ENCODE measurements at places on chromosomes 13 and 19.

- peak; percentile 14 for DNase-seq
- no peak overlapping the region for H3K27ac ChIP-seq
- no peaks in the 10 kb centered on the region for H3K36me3 ChIP-seq
- H3K4me3 ChIP-seq = no peak overlapping the region
- no peaks in the 10 kb centered on the region for H3K27me3 ChIP-seq
- H3K4me1 ChIP-seq = peaks cover 2% of the 10 kb centered on the region
These were observed 350.9 kb downstream of the SUCLA2 start for GRCh38 chr13:47650209-47650608.

DNA sequence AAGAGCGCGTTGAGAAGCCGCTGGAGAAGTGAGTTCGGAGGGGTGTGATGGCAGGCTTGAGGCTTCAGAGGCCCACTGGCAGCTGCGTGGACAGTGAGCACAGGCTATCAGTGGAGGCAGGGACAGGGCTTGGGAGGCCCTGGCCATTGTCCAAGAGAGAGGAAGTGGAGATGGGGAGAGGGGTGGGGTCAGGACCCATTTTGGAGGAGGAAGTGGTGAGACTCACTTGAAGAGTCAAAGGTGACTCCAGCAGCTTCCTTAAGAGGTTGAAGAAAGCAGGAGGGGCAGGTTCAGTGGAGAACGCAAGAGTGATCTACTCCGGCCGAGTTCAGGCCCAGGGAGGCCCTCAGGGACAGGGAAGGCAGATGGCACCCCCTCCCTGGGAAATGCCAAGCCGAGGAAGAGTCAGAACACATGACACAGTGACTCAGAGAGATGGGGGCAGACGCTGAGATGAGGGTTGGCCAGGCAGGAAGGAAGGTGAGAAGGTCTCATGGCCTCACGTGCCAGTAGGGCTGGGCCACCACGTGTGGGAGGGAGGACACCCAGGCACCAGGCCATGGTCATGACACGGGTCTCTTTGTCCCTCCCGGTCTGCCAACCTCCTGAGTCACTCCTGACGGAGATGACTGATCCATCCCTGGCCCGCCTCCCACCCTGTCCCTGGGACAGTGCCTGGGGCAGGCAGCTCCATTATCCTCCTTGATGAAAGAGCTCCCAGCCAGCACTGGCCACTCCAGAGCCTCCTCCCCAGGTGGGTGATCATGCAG is 10.1 kb upstream of the CD22 start:
- H3K27ac ChIP-seq = no peak overlapping the region
- no peak overlapping the region for H3K4me3 ChIP-seq
- H3K36me3 ChIP-seq = no peaks in the 10 kb centered on the region
- DNase-seq = peak; percentile 72

GRCh38 chr19:4748589-4748988 is 24.9 kb upstream of the DPP9 start:
- no peaks in the 10 kb centered on the region for H3K36me3 ChIP-seq
- peaks cover 15% of the 10 kb centered on the region for H3K27me3 ChIP-seq
- no peak overlapping the region for H3K4me3 ChIP-seq
- H3K27ac ChIP-seq = no peak overlapping the region
- peaks cover 2% of the 10 kb centered on the region for H3K4me1 ChIP-seq

DNA sequence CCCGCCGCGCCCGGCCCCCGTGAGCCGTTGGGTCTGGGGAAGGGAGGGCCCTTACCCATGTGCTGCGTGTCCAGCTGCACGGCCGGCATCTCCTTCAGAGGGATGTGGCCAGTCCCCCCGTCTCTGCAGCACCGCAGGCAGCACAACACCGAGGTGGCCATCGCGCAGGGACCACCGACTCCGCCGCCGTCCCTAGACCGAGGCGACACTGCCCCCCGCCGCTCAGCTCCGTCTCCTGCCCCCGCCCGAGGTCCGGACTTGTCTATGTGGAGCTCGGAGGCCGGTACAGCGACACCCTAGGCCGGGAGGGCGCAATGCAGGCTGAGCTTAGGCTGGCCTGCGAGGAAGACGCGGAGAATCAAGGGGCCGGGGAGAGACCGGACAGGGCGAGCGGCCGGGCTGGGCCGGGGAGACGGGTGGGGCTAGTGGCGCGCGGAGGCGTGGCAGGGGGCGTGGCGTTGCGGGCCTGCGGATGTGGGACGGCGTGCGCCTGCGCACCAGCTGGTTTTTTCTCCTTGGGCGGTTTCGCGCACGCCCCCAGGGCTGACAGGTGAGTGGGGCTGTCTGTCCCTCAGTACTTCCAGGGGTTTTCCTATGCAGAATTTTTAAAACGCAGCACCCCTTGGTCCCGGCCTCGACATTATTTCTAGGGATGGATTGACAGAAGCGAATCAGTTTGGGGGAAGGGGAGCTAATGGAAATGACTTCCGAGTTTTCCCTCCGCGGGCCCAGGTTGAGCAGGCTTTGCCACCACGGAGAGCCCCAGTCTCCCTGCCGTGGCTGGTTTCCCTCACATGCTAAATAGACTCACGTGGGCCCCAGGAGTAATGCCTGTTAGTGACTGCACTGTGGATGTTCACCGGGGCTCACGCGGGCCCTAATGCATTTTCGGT is at the start of gene SPRYD7:
TSS of gene SPRYD7 (minus strand) at position 266 of the 893 bp plus-strand sequence. CDS start at position 161, 105 bp downstream.
- peaks cover 6% of the 10 kb centered on the region for H3K36me3 ChIP-seq
- peak; percentile 98 for DNase-seq
- H3K4me3 ChIP-seq = peak within 1 kb of the TSS; percentile 98
- no peaks in the 10 kb centered on the region for H3K27me3 ChIP-seq
- H3K27ac ChIP-seq = peak within 1 kb of the TSS; percentile 53

DNA sequence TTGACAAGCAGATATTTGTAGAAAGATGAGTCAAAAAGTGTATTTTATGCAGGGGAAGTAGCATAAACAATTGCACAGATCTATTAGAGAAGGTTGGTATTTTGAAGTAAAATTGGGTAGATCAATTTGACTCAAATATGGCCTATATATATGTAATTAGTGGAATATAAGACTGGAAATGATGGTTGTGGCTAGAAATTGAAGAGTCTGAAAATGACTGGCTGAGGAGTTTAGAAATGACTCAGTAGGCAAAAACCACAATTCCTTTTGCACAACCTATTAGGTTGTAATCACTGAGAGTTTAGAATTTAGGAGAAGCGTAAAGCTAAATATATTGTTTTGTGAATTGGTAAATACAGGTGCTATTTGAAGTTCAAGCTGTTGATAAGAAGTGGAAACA is 622.6 kb upstream of the PCDH20 start:
- no peak overlapping the region for H3K27ac ChIP-seq
- no peak for DNase-seq
- no peaks in the 10 kb centered on the region for H3K36me3 ChIP-seq
- no peaks in the 10 kb centered on the region for H3K4me1 ChIP-seq

GRCh38 chr19:33500991-33501390 is 20.6 kb downstream of the PEPD start:
- H3K27ac ChIP-seq = no peak overlapping the region
- peaks cover 59% of the 10 kb centered on the region for H3K36me3 ChIP-seq
- no peaks in the 10 kb centered on the region for H3K4me1 ChIP-seq
- DNase-seq = no peak
- no peaks in the 10 kb centered on the region for H3K27me3 ChIP-seq

- no peak overlapping the region for H3K4me3 ChIP-seq
- no peak for DNase-seq
- no peak overlapping the region for H3K27ac ChIP-seq
- peaks cover 19% of the 10 kb centered on the region for H3K27me3 ChIP-seq
- H3K36me3 ChIP-seq = no peaks in the 10 kb centered on the region
These were observed 225.2 kb upstream of the TSHZ3 start for GRCh38 chr19:31574251-31574973.

- peaks cover 94% of the 10 kb centered on the region for H3K36me3 ChIP-seq
- no peaks in the 10 kb centered on the region for H3K4me1 ChIP-seq
- no peak overlapping the region for H3K4me3 ChIP-seq
- no peak overlapping the region for H3K27ac ChIP-seq
- H3K27me3 ChIP-seq = no peaks in the 10 kb centered on the region
These were observed 20.1 kb downstream of the SGTA start for GRCh38 chr19:2762783-2763496.

DNA sequence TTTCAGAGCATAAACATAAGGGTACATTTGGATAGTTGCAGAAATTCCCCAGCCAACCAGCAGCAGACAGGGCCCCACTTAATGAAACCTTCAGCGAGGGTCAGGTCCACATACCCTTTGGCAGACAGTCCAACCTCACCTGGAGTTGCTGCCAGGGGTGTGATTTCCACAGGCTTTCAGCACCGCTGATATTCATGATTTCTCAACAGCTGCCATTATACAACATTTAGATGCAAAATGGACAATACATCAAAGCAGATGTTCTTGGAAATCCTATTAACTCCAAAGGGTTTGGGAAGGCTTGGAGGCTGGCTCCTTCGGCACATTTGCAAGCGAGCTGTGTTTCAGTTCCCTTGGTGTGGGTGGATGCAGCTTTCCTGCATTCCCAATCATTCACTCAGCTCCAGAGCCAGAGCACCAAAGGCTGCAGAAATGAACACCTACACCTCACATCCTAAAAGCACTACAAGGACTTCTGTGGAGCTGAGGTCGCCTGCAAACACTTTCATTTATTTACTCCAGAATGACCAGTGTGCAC is 147.2 kb upstream of the VSTM2B start:
- no peak for DNase-seq
- H3K27ac ChIP-seq = no peak overlapping the region
- H3K36me3 ChIP-seq = no peaks in the 10 kb centered on the region
- no peaks in the 10 kb centered on the region for H3K4me1 ChIP-seq
- peaks cover 1% of the 10 kb centered on the region for H3K27me3 ChIP-seq

DNA sequence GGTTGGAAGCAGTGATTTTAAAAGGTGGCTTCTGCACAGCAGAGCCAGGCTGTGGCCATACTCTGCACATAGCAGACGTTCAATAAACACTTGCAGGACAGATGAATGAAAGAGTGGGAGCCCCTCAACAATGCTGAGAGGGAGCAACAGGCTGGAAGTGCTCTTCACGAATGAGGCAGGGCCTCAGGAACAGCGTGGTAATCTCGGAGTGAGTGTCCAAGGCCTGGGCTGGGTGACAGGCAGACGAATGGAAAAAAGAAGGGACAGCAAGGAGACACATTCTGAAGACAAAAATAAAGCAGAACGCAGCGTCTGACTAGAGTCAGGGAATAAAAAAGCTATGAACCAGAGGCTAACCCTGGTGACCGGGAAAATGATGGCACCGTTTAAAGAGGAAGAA is 11.1 kb downstream of the GJA3 start:
- no peak for DNase-seq
- no peaks in the 10 kb centered on the region for H3K36me3 ChIP-seq
- H3K27ac ChIP-seq = no peak overlapping the region
- H3K4me1 ChIP-seq = no peaks in the 10 kb centered on the region
- peaks cover 90% of the 10 kb centered on the region for H3K27me3 ChIP-seq

GRCh38 chr13:97430296-97430695 is 3.7 kb upstream of the RAP2A start:
- H3K4me3 ChIP-seq = no peak overlapping the region
- H3K36me3 ChIP-seq = no peaks in the 10 kb centered on the region
- H3K4me1 ChIP-seq = no peaks in the 10 kb centered on the region
- H3K27me3 ChIP-seq = no peaks in the 10 kb centered on the region
- H3K27ac ChIP-seq = no peak overlapping the region
- no peak for DNase-seq

DNA sequence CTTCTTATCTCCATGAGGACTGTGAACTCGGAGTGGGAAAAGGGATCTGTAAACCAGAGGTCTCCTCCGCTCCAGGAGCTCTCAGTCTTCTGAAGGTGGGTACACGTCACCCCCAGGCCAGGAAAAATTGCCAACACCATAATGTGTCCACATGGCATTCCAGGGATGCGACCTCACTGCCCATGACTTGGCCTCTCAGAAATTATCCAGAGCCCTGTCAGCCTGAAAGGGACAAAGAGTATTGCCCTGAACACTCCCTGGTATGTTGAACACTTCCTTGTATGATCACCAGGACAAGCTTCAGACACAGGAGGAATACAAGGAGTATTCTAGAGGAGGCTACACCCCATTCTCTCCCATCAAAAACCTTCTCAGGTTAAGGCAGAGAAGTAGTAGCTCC is 81.0 kb upstream of the SLC7A1 start:
- no peak overlapping the region for H3K4me3 ChIP-seq
- no peaks in the 10 kb centered on the region for H3K36me3 ChIP-seq
- peaks cover 6% of the 10 kb centered on the region for H3K4me1 ChIP-seq
- H3K27me3 ChIP-seq = no peaks in the 10 kb centered on the region

GRCh38 chr13:114035583-114036531 is 62.0 kb upstream of the C13orf46 start:
- peak overlapping the region; percentile 55 for H3K27ac ChIP-seq
- DNase-seq = no peak
- H3K4me3 ChIP-seq = no peak overlapping the region
- H3K4me1 ChIP-seq = peaks cover 70% of the 10 kb centered on the region

DNA sequence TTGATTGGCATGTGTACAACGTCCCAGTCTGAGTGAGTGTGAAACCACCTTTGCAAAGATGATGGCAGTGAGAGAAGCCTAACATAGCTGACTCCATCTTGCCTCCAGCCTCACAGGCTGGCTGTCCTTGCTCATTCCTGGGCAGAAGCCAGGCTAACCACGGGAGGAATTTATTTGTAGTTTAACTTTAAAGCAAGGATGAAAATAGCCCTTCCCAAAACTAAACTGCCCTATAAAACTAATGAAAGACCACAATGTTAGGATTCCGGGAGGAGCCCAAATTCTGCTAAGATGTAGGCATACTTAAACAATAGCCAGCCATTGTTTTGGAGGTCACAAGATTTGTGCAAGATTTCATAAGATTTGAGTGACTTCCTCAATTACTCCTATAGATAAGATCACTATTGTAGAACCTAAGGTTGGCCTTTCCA is 96.6 kb upstream of the LSM14A start:
- H3K36me3 ChIP-seq = no peaks in the 10 kb centered on the region
- DNase-seq = no peak
- H3K27ac ChIP-seq = no peak overlapping the region

DNA sequence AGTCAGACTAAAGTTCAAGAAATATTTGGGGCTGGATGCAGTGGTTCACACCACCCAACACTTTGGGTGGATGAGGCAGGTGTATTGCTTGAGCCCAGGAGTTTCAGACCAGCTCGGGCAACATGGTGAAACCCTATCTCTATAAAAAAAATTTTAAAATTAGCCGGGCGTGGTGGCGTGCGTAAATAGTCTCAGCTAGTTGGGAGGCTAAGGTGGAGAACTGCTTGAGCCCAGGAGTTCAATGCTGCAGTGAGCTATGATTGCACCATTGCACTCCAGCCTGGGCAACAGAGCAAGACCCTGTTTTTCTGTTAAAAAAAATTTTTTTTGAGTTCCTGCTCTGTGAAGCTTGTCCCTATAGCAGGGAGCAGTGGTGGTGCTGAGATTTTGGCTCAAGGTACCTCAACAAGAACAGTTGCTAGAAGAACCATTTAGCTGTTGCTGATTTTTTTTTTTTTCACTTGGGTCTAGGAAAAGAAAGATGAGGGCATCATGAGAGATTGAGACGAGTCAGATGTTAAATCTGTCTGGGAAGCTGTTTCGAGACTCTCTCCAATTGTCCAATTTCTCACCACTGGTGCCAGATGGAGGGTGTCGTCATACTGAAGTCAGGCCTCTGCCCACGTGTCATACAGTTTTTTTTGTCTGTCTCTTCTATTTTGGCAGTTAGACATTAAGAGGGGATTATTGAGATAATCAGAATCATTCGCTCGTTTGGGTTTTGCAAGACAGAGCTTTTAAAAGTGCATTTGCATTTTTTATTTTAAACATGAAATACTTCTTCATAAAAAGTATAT is 3.7 kb downstream of the SLC25A42 start:
- H3K36me3 ChIP-seq = no peaks in the 10 kb centered on the region
- no peaks in the 10 kb centered on the region for H3K27me3 ChIP-seq
- peaks cover 14% of the 10 kb centered on the region for H3K4me1 ChIP-seq
- no peak overlapping the region for H3K27ac ChIP-seq

GRCh38 chr19:17078036-17078919 is 2.7 kb downstream of the MYO9B start:
- DNase-seq = no peak
- no peak overlapping the region for H3K27ac ChIP-seq
- H3K36me3 ChIP-seq = peaks cover 10% of the 10 kb centered on the region
- H3K4me1 ChIP-seq = peaks cover 36% of the 10 kb centered on the region
- no peak overlapping the region for H3K4me3 ChIP-seq

Measured in mesenchymal stem cell (in vitro differentiated cells and primary cell).